Right hindlimb (tissue), 1 donor: ENCODE measurements at places on chromosomes 11 and 22.

DNA sequence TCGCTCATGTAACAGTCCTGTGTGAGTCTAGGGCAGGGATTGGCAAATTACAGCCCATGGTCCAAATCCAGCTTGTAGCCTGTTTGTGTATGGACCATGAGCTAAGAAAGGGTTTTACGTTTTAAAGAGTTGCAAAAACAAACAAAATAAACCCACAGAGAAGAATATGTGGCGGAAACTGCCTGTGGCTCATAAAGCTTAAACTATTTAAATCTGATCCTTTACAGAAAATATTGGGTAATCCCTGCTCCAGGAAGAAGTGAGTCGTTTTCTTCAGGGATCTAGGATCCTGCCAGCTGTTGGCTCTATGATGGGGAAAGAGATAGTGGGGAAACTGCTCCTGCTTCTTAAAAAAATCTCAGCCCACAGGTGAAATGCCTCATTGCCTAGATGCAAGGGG is 3.4 kb upstream of the OR6Q1 start:
- no peak for DNase-seq

DNA sequence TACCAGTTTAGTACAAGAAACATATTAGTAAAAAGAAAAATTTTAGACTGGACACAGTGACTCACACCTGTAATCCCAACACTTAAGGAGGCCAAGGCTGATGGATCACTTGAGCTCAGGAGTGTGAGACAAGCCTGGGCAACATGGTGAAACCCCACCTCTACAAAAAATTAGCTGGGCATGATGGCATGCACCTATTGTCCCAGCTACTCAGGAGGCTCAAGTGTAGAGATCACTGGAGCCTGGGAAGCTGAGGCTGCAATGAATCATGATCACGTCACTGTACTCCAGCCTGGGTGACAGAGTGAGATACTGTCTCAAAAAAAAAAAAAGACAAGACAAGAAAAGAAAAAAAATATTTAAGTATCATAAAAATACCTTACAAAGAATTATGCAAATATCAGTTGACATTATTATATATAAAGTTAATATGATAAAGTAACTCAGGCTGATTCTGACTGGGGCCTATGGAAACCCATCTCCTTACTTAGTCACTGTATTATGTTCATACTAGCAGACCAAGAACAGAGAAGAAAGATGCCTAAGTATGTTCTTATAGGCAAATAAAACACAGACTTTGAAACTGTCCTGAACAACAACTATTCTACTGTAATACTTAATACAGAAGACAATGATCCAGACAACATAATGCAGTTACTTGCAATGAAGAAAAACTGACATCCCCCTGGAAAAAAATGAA is 27.3 kb downstream of the FAM168A start:
- no peak for DNase-seq

- DNase-seq, result no peak
These were observed 95.0 kb downstream of the GRAMD1B start for GRCh38 chr11:123525097-123525496.

- DNase-seq, result no peak
These were observed 31.3 kb downstream of the NAGA start for GRCh38 chr22:42039271-42039670.

- no peak for DNase-seq
These were observed 4.2 kb upstream of the TMEM135 start for GRCh38 chr11:87033561-87033960.

DNA sequence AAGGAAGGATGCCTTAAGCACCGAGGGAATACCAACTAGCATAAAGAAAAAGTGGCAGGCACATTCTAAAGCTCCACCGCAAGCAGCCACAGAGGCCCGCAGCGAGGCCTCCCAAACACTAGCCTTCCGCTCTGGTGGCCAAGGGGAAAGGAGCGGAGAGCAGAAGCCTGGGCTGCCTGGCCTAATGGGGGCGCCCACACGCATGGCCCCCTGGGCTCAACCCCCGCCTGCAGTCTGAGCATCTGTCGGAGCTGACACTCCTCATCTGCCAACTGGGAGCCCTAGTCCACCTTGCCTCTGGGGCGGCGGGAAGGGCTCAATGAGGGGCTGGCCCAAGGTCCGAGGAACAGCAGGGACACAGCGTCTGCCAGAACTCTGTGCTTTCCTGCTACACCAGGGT is 50.1 kb upstream of the WNT11 start:
- no peak for DNase-seq

GRCh38 chr11:933142-933851 is 7.6 kb downstream of the AP2A2 start:
- peak; percentile 77 for DNase-seq

DNA sequence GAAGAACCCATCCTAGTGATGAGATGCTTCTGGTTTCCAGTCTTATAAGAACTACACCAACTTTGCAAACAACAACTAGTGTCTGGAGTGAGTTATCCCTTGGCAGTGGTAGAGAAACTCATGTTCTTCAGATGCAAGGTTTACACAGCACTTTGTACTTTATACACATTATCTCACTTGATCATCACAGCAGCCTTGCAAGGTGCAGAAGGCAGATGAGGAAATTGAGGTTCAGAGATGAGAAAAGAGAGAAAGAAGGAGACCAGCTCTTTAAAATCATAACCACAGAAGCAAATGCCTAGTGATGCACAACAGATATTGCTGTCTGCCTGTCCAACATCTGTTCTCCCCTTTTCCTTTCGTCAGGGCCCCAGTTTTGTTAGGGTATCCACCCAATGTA is 16.7 kb upstream of the CD44 start:
- DNase-seq, result no peak

- DNase-seq, result peak; percentile 49
These were observed 12.8 kb downstream of the PMM1 start for GRCh38 chr22:41576877-41577276.

- no peak for DNase-seq
These were observed 2.1 kb downstream of the PNPLA3 start for GRCh38 chr22:43925433-43926348.

GRCh38 chr11:135069890-135070289 is 657.8 kb upstream of the B3GAT1 start:
- DNase-seq, result no peak

DNA sequence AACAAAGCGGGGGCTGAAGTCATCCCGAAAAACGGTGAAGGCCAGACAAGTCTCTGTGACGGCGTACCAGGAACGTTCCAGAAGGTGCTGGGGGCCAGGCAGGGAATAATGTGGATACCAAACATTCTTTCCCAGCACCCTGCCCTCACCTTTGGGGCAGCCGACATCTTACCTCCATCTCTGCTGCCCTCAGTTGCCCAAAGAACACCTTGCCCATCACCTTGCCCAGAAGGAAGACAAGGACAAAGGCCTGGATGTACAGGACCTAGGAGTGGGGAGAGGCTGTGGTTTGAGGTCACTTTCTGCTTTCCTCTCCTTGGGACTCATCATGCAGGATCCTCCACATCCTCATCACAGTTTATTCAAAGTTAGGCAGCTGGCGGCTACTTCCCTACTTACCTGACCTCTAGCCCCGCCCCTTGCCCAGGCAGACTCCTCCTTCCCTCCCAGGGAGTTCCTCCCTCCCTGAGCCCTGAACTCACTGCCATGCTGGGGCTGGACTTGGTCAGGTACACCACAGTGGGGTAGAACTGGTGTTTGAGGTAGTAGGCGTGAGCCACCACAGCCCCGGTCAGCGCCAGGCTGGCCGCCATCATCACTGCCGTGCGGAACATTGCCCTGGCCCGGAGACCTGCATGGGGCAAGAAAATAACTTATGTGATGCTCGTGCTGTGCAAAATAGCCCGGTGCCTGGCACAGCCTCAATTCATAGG is 1.2 kb downstream of the SYVN1 start:
- no peak for DNase-seq

GRCh38 chr22:37283393-37283937 is 1.2 kb downstream of the CYTH4 start:
- DNase-seq, result no peak

DNA sequence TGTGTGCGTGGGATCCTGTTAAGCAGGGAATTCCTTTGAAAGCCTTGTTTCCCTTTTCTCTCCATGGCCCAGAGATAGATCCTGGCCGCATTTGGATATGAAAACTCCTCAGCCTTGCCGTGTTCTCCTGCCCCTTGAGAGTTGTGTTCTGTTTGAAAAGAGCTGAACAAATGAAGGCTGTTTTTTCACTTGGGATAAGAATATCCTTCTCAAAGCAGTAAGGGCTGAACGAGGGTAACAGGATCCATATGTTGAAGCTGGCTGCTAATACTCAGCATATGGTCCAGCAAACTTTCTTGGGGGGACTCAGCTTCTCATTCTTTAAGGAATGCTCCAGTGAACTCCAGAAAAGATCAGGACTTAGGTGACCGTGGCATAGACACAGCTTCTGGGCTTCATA is 114.5 kb upstream of the TTC12 start:
- DNase-seq, result peak; percentile 65

DNA sequence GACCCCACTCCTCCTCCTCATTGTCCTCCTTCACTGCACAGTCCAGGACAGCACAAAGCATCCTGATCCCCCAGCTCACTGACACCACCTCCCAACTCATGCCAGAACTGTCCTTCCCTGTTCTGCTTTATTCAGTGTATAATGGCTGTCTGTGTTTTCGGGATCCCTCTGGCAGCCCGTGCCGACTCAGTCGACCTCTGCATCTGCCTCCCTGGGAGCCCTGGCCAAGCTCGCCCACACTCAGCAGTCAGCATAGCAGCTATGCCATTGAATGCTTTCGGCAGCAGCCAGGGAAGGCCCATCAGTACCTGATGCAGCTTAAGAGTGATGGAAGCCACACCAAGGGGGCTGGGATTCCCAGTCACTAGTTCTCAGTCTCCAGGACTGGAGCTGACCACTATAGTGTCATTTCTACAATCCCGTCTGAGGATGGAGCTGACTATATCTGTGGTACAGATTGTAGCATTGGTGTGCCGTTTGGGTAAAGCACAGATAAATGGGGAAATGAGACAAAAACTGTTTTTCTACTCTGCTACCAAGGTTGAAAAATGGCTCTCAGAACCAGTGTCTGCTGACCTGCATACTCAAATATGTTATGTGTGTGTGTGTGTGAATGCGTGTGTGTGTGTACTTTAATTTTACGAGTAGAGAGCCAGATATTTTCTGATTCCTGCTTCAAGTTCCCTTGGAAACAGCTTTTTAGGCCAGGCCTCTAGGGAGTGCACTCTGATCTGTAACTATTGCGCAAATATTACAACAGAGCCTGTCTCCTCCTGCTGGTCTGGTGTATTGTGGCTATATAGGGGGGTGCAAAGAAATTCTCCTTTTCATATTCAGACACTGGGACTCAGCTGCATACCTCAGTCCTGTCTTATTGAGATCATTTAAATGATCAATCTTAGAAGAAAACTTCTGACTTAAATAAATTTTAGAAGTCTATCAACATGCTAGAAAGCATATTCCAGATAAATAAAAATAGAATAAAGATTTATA is 78.8 kb upstream of the TOP3B start:
- peak; percentile 70 for DNase-seq

GRCh38 chr11:121576531-121576930 is 123.8 kb upstream of the SORL1-AS1 start:
- no peak for DNase-seq

- no peak for DNase-seq
These were observed 4.1 kb downstream of the ROBO3 start for GRCh38 chr11:124869331-124869730.

DNA sequence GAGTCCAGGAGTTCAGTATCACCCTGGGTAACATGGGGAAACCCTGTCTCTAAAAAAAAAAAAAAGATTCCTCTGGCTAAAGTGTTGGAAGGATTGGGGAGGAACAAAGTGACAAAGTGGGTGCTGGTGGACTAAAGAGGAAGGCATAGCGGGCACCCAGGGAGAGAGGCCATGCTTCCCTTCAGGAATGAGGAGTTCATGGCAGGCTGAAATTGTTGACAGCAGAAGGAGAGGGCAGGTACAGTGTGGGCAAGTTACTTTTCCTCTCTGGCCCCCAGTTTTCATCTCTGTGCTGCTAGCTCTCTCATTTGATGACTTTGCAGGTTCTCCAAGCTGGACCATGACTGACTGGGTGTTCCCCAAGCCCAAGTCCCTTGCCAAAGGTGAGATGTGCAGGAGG is 4.4 kb upstream of the SYT13 start:
- no peak for DNase-seq

GRCh38 chr22:37455896-37456295 is 28.6 kb upstream of the ELFN2 start:
- DNase-seq, result no peak

GRCh38 chr11:66327171-66328030 is 8.8 kb downstream of the RIN1 start:
- DNase-seq, result peak; percentile 46

GRCh38 chr11:123429913-123430720 is at the start of gene GRAMD1B:
TSS of gene GRAMD1B (plus strand) at chr11:123430269. CDS start at chr11:123430793, 524 bp downstream.
- peak; percentile 84 for DNase-seq

GRCh38 chr22:42519525-42520401 is at the start of gene RRP7A:
TSS of gene RRP7A (minus strand) at chr22:42519796. CDS start at chr22:42519786, 10 bp downstream.
- DNase-seq, result peak; percentile 90

- DNase-seq, result no peak
These were observed 141.6 kb downstream of the BUD13 start for GRCh38 chr11:116631201-116631600.

- no peak for DNase-seq
These were observed 347.0 kb downstream of the MIAT start for GRCh38 chr22:27004434-27004833.

GRCh38 chr22:40668611-40669411 is 10.5 kb upstream of the MCHR1 start:
- no peak for DNase-seq

DNA sequence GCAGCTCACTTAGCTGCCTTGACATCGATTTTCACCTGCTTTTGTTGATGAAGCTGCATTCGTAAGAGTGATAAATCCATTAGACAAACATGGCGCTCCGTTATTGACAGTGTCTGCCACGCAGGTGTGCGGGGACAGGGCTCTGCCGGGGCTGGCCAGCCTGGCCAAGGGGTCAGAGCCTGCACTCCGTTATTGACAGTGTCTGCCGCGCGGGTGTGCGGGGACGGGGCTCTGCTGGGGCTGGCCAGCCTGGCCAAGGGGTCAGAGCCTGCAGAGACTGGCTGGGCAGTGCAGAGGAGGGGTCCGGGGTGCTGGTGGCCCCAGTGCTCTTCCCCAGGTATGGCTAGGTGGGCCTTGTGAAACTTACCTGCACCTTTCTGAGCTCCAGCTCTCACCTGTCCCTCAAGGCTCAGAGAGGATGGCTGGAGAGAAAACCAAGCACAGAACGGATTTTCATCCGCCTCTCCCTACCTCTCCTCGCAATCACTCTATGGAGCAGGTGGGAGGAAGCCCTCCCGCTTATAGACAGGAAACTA is 101.6 kb upstream of the B3GAT1 start:
- DNase-seq, result no peak

GRCh38 chr11:8206251-8207079 is 37.6 kb upstream of the RIC3 start:
- DNase-seq, result peak; percentile 66

- no peak for DNase-seq
These were observed 962.3 kb upstream of the RAG2 start for GRCh38 chr11:37560346-37560745.

GRCh38 chr22:37316875-37317371 is 34.6 kb downstream of the CYTH4 start:
- peak; percentile 86 for DNase-seq
